SIG-M5 (cell line): ENCODE measurements at places on chromosomes 7 and 10.

- no peak for DNase-seq
Observed at GRCh38 chr7:16963044-16963443, 81.3 kb upstream of the AGR3 start.

DNA sequence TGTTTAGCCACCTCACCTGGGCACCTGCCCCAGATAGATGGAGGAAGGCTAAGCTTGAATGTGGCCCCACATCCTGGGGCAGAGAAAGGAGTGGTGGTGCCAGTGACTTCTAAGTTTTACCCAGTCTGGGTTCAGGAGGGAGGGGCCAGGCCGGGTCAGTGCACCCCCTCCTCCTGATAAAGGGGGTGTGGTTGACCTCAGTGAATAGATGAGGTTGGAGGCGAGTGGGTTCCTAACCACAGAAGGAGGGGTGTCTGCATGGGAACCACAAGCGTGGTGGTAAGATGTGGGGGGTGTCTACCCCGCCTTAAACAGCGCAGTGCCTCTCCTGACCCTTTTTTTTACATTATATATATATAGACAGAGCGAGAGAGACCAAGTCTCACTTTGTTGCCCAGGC lies 105.3 kb upstream of the KCTD7 start:
- no peak for DNase-seq

DNA sequence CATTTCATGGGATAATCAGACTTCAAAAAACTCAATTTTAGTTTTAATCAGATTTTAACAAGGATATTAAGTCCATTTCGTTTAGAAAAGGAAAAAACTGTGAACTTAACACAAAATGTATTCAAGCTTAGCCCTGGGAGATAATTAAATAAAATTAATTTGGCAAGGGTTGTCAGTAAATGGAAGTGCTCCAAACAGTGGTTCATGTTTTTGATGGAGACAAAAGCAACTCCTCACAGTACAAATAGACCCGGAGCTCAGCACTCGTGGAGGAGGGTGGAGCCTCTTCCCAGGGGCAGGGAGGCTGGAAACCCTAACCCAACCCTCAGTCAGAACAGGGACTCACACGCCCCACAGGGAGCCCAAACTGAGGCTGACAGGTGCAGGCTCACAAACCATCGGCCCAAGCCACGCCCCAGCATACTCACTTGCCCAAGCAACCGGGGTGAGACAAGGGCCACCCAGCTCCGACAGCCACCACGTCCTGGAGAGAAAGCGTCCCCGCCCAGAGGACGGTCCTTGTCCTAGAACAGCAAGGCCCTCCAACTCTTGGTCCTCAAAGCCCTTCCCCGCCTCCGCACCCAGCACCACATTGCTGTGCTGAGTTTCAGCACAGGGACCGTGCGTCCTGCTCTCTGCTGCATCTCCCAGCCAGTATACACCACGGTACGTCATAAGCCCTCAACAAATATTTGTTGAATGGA lies 39.8 kb downstream of the MAD1L1 start:
- DNase-seq: no peak

DNA sequence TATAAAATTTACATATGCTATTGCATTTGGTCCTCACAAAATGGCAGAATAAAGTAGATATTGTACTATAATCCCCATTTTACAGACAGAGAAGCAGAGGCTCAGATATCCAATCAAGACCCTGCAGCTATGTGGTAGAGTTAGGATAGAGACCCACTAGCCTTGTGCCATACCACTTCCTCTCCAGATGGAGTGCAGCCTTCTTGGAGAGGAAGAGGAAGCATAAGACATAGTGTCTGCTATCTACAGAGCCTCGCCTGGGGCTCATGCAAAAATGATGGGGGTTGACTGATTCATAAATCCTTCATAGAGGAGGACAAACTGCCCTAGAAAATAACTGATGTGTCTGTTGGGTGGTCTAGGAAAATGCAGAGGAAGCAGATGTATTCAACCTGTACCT lies 447.3 kb downstream of the KCNMA1 start:
- no peak for DNase-seq

DNA sequence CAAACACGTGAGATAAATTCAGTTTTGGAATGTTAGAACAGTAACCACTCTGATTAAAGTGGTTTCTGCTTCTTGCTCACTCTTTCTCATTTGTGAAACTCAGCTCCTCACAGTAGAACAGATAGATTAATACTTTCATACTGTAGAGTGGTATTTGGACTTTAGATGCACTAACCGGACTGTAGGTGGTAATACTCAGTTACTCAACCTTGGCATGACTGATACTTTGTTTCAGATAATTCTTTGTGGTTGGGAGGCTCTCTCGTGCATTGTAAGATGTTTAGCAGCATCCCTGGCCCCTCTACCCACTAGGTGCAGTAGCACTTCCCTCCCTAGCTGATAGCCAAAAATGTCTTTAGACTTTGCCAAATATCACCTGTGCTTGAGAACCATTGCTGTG lies 37.6 kb downstream of the MCU start:
- DNase-seq: no peak

DNA sequence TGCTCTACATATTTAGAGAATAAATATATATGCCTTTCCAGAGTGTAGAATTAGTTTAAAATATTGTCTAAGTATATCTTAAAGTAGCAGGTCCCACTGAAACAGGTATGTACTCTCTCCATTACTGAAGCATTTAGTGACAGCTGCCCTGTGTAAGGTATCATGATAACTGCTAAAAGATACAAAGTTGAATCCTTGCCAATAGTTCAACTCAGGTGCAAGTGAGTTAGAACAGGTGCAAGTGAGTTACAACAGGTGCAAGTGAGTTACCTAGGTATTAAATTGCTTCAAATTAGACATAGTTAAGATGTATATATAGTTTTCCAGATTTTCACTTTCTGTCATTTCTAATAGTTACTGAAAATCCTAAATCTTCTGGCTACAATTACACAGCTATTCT lies 119.1 kb downstream of the CNOT4 start:
- DNase-seq: no peak

GRCh38 chr7:90726120-90726519 lies 130.0 kb downstream of the CDK14 start:
- DNase-seq: no peak

- no peak for DNase-seq
Observed at GRCh38 chr10:122265896-122266295, 5.2 kb upstream of the BTBD16 start.

DNA sequence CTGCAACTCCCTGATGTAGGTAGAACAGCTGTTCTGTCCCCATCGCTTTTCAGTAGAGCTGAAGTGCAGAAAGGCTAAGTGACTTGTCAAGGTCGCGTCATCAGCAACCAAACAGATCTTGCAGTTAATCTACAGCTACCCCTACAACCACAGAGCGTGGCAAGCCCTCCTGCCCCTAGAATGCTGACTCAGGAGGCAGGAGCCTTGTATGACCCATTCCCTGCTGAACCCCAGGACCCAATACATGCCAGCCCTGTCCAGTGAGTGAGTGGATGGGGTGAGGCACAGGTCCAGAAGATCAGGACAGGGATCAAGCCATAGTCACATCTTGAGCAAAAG lies 26.6 kb upstream of the GJD4 start:
- no peak for DNase-seq

GRCh38 chr7:82204694-82205093 lies 238.9 kb downstream of the CACNA2D1 start:
- no peak for DNase-seq

DNA sequence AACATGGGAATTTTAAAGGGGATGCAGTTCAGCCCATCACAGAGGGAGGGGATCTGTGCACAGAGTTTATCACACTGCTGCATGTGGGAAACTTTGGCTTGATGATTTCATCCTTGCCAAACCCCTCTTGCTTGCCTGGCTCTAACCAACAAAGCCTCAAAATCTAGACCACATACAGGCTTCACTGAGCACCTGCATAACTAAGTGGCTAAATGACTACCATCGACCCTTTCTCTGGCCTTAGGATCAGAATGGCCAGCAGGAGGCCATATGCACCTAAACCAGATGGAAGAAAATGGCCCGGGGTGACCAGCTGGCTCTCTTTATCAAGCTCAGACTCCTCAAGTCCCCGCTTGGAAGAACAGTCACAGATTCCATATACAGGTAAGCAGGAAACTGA lies 15.6 kb upstream of the ZNF25 start:
- DNase-seq: no peak

DNA sequence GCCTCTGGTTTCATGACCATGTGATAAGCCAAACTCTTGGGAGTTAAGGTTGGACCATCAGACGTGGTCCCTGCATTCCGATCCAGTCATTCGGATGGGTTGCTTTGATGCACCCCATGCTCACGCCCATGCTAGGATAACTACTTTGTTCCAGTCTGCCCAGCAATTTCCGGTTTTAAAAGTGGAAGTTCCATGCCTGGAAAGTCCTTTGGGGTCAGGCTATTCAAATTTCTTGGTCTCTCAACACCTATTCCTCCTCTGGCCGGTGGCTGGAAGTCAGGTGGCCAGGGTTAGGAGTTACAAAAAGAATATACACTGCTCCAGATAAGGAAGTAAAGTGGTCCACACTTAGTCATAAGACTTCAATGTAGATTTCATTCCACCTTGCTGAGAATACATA lies 37.7 kb upstream of the HABP2 start:
- DNase-seq: no peak

- no peak for DNase-seq
Observed at GRCh38 chr7:140153666-140154161, 23.1 kb downstream of the KDM7A start.

DNA sequence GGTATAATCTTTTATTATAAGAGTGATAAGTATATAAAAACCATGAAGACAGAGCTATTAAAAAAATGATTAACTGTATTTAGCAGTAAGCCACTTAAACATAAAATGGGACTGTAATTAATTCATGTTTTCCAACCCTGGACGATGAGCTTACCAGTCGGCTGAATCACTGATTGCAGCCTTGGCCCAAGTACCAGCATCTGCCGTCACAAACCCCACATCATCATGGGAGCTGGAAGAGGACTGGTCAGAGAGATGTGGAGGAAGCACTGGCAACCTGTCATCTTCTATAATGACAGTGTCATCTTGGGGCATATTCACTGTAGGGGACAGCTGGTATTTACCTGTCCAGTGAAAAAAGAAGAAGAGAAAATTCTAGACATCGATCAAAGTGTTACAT lies 473.6 kb downstream of the PARD3 start:
- DNase-seq: no peak

DNA sequence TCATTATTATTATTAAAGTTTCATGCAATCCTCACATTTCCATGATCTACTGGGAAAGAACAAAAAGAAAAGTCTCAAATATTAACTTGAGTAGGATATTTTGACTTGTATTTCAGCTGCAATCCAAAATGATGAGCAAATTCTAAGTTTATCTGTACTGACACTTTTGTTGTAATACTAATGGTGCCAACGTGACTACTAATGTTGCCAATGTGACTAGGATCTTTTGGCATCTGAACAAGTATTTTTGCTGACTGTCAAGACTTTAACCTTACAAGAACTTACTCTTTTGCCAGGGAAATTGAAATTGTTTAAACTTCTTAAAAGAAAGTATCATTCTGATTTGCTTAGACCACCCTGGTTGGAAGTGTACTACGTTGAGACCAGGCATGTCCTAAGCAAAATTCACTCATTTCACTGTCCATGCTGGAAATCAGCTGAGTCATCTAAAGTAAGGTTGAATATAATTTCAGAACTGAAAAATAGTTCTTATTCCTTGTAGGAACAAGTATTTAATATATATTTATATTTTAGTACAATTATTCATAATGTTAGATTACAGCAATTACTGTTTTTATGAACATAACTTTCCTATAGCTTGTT lies 78.5 kb upstream of the LYZL1 start:
- DNase-seq: no peak

DNA sequence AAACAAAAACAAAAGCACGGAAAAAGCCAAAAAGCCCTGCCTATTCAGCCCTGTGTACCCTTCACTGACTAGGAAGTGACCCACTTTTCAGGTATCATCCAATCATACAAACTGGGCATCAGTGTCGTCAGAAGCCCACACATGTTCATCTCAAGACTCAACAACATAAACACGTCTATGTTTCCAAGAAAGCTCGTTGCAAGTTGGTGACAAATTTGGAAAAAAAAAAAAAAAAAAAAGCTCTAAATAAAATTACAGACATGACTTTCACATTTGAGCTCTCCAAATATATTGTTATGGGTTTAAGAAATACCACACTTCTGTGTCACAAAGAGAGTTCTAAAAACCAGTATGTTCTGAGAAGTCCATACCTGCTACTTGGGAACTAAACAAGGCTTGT lies 204.7 kb upstream of the KLF14 start:
- no peak for DNase-seq

DNA sequence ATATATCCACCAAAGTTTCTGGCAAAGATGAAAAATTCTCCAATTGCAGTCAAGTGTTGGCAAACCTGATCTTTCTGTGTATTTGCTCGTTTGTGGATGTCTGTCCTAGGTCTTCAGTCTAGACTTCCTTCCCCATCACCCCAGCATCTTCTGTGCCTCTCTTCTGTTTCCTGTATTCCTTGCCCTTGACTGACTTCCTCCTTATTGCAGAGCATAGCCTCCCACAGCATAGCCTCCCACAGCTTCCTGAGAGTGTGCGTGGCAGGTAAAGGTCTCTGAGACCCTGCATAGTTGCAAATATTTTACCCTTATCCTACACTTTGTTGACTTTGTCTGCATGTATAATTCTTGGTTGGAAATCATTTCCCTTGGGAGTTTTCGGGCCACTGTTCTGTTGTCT lies 18.4 kb downstream of the SLC18A2 start:
- no peak for DNase-seq

- DNase-seq: no peak
Observed at GRCh38 chr7:150398965-150399320, 19.8 kb downstream of the ZNF775 start.

DNA sequence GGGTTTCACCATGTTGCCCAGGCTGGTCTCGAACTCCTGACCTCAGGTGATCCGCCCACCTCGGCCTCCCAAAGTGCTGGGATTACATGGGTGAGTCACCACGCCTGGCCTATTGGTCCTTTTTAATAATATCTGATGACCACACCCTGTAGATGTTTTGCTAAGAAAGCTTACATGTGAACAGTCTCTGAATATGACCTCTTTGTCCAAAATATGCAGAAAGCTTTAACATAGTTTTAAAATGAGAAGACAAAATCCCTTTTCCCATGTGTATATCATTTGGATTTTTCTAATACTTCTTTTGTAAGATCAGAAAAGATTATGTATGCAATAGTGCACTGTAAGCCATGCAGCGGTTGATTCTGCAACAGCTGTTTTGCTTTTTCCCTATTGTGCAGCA lies 38.5 kb downstream of the MCU start:
- no peak for DNase-seq

- no peak for DNase-seq
Observed at GRCh38 chr7:101614939-101615302, 14.2 kb downstream of the MYL10 start.

GRCh38 chr7:96169439-96169838 lies 152.5 kb downstream of the SLC25A13 start:
- DNase-seq: no peak

DNA sequence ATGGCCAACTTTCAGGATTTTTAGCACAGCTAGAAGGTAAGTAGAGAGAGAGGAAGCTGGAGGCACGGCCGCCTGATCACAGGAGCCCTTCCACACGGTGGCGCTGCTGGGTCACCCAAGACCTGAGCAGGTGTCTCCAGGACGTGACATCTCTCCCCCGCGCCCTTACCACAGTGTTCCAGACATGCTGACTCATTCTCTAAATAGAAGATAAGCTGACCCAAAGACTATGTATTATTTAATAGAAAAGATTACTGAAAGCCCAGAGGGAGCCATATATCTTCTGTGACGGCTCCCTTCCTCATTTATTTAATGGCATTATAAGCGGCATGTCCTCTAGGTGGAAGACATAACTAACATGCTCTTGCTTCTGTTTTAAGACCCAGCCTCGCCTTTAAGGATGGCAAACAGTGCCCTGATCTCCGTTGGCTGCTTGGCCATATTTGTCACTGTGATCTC lies 26.0 kb upstream of the MALSU1 start:
- peak; percentile 44 for DNase-seq

- no peak for DNase-seq
Observed at GRCh38 chr10:373526-374309, 238.5 kb downstream of the ZMYND11 start.
